ENCODE measurements at places on chromosomes 5 and 9. TPM values are rescaled to one million over a fixed set of nuclear protein-coding genes. Genes with fewer than 3 reads are reported as not detected.

DNA sequence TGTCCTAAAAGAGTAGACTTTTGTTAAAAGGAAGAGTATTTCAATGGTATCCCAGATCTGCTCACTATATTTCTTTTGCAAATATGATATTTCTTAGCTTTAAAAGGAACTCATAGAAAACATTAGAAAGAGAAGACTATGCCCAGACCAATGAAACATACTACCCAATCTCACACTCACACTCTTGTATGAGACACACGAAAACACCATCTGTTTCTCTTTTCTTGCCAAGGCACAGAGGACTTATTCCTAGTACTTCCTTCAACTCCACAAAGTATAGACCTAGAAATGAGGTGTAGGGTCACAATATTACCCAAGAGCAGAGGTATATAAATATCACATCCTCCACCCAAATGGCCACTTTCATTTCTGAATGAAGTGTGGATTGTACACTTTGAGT lies 292.4 kb upstream of the ACO1 start:
- no peak for DNase-seq
- H3K4me3 ChIP-seq = no peak overlapping the region
- H3K36me3 ChIP-seq = no peaks in the 10 kb centered on the region

- peaks cover 5% of the 10 kb centered on the region for H3K4me1 ChIP-seq
- H3K4me3 ChIP-seq = no peak overlapping the region
- no peaks in the 10 kb centered on the region for H3K36me3 ChIP-seq
- peaks cover 10% of the 10 kb centered on the region for H3K27me3 ChIP-seq
These were observed 14.7 kb upstream of the GARNL3 start for GRCh38 chr9:127249877-127250276.

GRCh38 chr9:125497906-125498305 lies 209.1 kb downstream of the MAPKAP1 start:
- peaks cover 7% of the 10 kb centered on the region for H3K4me1 ChIP-seq
- peaks cover 1% of the 10 kb centered on the region for H3K36me3 ChIP-seq
- no peak overlapping the region for H3K4me3 ChIP-seq

- no peaks in the 10 kb centered on the region for H3K36me3 ChIP-seq
- no peak overlapping the region for H3K27ac ChIP-seq
- DNase-seq = no peak
- no peak overlapping the region for H3K4me3 ChIP-seq
- no peaks in the 10 kb centered on the region for H3K4me1 ChIP-seq
These were observed 21.3 kb upstream of the NCS1 start for GRCh38 chr9:130150779-130151382.

DNA sequence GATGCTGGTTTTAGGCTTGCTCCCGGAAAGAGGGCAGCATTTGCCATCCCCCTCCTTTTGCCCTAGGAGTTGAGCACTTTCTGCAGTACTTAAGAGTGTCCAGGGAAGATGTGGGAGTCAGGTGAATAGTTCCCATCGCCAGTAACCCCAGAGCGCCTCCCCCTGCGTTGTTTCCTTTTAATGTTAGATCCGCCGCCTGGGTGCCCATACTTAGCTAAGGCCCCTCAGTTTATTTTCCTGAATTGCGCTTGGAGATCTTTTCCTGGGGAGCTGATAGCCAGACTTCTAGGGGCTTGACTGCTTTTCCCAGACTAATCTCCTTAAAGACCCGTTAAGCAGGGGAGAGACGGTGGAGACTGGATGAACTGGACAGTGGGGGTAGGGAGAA lies 377 bp upstream of the PCDHAC2 start:
- H3K4me3 ChIP-seq = no peak overlapping the region
- peaks cover 43% of the 10 kb centered on the region for H3K27me3 ChIP-seq
- H3K4me1 ChIP-seq = peaks cover 4% of the 10 kb centered on the region
- H3K27ac ChIP-seq = no peak overlapping the region

DNA sequence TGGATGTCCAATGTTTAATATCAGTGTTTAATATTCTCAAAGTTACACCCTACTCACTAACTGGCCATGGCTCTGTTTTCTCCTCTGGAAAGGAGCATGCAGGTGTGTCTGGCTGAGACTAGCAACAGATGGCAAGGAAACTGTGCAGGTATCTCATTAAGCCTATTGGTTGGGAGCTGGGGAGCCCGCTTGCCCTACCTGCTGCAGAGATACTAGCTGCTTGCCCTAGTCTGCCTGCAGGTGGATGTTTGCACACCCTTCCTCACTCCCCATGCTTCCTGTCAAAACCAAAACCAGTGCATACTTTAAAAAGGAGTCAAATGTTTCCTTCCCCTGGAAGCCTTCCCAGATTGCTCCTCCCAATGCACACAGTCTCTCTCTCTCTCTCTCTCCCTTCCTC lies 228.3 kb upstream of the RASEF start:
- no peaks in the 10 kb centered on the region for H3K27me3 ChIP-seq
- no peak overlapping the region for H3K27ac ChIP-seq
- no peak overlapping the region for H3K4me3 ChIP-seq
- H3K4me1 ChIP-seq = no peaks in the 10 kb centered on the region
- DNase-seq = no peak

GRCh38 chr5:74684900-74685851 lies at the start of gene HEXB:
HEXB (plus strand) TSS chr5:74685233; CDS start chr5:74685261, 28 bp downstream.
- H3K4me3 ChIP-seq = peak within 1 kb of the TSS; percentile 71
- H3K27me3 ChIP-seq = no peaks in the 10 kb centered on the region
- peak within 1 kb of the TSS; percentile 6 for H3K27ac ChIP-seq
- peak; percentile 92 for DNase-seq

WDR55 gene
- total RNA-seq = 18.9 TPM

GRCh38 chr9:752681-753200 lies 88.8 kb upstream of the DMRT1 start:
- H3K27ac ChIP-seq = no peak overlapping the region
- H3K27me3 ChIP-seq = no peaks in the 10 kb centered on the region
- DNase-seq = no peak
- H3K4me3 ChIP-seq = no peak overlapping the region
- peaks cover 38% of the 10 kb centered on the region for H3K4me1 ChIP-seq

All from activated naive CD4-positive, alpha-beta T cell treated with anti-CD3 and anti-CD28 coated beads for 36 hours (primary cell).